ENCODE measurements at places on chromosomes 5 and 9.

DNA sequence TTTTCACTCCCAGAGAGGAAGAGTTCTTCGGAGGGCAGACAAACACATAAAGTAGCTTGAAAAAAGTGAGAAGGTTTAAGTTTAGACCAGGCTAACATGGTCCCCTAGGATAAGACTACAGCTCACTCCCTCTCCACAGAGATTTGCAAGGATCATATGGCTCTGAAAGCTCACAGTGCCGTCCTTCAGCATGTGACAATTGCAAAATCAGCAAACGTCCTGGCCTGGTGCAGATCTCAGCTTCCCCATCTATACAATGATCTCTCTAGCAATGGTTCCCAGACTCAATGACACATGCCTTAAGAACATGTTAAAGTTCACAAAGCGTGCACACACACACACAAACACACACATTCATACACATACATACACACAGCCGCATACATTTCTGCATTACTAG lies 327.6 kb downstream of the ACTL7B start:
- no peak for DNase-seq

DNA sequence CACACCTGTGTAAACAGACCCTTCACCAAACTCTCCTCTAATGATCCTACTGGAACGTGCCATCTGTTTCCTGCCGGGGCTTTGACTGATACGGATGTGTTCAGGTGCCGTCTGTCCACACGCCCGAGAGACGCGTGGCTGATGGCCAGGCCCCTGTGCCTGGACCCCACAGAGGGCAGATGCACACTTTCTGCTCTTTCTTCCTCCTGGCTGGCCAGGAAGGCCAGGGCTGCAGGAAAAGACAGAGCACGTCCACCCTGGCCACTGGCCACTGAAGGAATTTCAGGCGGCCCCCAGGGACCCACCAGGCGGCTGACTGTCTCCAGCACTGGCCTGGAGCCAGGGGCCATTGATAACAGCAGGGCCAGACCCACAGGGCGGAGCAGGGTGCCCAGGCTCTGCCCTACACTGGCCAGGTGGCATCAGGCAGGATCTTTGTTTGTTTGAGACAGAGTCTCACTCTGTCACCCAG lies 3.6 kb upstream of the ENG start:
- DNase-seq, result peak; percentile 22

GRCh38 chr9:21559402-21560280 lies 77.5 kb upstream of the IFNE start:
- peak; percentile 59 for DNase-seq

DNA sequence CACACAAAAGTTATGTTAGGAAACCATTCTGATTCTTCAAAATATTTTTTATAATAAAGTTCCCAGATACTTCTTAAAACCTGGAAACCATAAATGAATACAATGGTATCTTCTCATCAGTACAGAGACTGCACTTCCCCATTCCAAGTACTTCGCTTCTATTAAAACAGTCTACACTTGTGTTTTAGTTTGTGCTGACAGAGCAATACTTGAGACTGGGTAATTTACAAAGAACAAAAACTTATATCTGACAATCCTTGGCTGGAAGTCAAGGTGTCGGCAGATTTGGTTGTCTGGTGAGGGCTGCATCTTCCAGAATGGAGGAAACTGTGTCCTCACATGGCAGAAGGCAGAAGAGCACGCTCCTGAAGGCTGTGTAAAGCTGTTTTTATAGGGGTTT lies 70.1 kb downstream of the RFX3 start:
- DNase-seq, result no peak

DNA sequence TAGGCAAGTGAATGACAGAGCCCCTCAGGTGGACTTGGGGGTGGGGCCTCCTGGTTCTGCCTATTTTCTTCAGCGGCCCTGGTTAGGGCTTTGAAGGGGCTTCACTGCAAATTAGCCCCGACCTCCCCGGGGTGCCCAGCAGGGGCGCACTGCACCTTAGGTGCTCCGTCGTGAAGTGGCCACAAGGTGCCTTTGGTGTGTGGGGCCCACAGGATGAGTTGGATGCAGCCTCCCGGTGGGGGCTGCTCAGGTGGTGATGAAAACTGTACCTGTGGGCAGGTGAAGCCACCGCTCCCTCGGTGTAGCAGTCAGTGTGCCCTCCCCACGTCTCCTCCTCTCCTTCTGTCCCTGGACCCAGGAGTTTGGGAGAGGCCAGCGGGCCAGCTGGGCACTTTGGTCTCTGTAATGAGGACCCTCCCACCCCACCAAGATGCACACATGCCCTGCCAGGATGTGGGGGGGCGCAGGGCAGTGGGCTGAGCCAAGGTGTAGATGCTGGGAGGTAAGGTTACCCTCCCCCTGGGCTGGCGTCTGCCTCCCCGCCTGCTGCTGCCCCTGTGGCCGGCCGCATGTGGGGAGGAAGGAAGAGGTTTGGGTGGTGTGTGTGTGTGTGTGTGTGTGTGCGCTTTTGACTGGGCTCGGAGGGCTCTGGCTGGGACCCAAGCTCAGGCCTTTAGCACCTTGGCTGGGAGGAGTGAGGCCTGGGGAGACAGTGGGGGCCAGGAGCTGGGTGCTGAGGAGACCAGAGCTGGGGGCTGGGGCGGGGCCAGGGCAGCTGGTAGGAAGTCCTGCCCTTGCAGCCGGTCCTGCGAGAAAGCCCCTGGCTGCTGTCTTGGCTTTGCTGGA lies 55.6 kb downstream of the RXRA start:
- DNase-seq, result no peak

DNA sequence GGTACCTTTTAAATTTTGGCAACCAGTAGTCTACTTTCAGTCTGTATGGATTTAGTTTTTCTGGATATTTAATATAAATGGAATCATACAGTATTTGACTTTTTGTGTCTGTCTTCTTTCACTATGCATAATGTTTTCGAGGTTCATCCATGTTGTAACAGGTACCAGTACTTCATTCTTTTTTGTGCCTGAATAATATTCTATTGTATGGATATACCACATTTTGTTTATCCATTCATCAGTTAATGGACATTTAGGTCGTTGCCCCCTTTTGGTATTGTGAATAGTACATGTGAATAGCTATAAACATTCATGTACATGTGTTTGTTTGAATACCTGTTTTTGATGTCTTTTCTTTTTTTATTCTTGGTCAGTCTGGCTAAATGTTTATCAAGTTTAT lies 19.1 kb upstream of the TBCA start:
- DNase-seq, result no peak

- DNase-seq, result no peak
Measured at GRCh38 chr5:176533894-176534611, 3.1 kb downstream of the RNF44 start.

GRCh38 chr9:4228606-4229005 lies 71.3 kb downstream of the GLIS3 start:
- no peak for DNase-seq

DNA sequence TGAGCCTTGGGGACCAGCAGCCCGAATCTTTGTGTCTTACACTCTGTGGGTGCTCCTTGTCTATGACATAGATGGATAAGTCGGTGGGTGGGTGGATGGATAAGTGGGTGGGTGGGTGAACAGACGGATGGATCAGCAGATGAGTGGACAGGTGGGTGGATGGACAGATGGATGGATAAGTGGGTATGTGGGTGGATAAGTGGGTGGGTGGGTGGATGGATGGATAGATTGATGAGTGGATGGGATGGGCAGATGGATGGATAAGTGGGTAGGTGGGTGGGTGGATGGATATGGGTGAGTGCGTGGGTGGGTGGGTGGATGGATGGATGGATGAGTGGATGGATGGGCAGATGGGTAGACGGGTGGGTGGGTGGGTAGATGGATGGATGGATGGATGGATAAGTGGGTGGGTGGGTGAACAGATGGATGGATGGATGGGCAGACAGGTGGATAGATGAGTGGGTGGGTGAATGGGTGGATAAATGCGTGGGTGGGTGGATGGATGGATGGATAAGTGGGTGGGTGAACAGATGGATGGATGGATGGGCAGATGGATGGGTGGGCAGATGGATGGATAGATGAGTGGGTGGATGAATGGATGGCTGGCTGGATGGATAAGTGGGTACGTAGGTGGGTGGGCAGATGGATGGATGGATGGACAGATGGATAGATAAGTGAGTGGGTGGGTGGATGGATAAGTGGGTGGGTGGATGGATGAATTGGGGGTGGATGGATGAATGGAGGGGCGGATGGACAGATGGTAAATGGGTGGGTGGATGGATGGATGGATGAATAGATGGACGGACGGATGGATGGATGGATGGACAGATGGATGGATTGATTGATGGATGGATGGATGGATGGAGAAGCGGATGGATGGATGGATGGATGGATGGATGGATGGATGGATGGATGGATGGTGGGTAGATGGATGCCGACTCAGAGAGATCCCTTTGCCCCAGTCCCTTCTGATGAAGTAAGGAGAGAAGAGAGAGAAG lies 121.2 kb downstream of the VAV2 start:
- no peak for DNase-seq

DNA sequence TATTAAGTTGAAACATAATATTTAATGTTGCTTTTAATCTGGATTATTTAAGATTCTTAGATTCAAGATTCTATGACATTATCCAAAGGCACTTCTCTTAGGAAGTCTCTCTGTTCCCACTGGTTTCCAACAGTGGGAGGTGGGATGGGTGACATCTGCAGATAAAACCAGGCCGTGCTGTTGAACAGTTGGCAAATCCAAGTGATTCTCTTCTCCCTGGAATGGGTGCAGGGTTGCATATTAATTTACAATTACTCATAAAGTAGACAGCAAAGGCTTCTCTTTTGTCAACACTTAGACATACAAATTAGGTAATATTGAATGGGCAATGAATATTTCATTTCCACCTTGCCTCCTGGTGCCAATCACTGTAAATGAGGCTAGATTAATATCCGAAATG lies 233.7 kb upstream of the IL12B start:
- DNase-seq, result no peak

DNA sequence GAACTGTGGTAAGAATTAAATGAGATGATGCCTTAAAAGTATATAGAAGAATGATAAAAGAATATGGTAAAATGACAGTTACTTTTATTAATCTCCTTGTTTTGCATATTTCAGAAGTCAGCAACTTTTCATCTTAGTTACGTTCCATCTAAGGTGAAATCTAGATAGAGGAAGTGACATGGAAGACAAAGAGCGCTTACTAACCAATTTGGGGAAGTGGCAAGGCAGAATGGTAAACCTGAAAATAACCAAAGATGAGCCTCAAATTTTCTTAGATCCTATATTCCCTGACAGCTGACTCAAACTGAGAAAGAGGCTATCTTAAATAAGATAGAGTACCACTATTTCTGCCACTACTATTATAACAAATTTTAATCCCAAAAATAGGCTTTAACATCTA lies 52.5 kb downstream of the FGF10 start:
- no peak for DNase-seq

DNA sequence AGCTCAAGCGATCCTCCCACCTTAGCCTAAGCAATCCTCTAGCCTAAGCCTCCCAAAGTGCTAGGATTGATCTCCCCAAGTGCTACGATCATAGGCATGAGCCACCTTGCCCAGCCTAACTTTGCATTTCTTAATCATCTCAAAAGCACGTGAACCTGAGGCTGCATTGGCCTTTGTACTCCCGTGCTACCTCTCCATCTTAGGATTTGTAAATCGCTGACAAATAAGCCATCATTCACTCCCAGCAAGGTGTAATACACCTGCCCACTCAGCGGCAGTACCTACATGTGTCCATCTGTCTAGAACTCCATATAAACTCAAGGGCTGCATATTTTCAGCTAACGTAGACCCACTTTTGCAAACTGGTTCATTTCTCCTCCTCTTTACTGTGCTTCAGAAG lies 2.8 kb downstream of the ANKH start:
- no peak for DNase-seq

- no peak for DNase-seq
Measured at GRCh38 chr5:150603052-150603451, 37.4 kb upstream of the SYNPO start.

GRCh38 chr5:172452398-172453205 lies 1.7 kb downstream of the SH3PXD2B start:
- DNase-seq, result no peak

- no peak for DNase-seq
Measured at GRCh38 chr9:18798106-18798505, 234.9 kb downstream of the SAXO1 start.

DNA sequence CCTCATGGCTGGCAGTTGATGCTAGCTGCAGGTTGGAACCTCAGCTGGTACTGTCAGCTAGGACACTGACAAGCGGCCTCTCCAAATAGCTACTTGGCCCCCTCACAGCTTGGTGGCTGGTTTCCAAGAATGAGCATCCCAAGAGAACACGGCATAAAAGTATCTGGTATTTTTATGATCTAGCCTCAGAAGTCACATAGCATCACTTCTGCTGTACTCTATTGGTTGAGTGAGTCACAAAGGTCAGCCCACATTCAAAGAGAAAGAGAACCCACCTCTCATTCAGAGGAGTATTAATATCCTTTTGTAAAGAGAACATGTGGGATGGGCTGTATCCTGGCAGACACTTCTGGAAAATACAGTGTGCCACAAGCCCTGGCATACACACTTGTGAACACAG lies 6.0 kb upstream of the SIL1 start:
- DNase-seq, result no peak

GRCh38 chr5:54774281-54775170 lies 210.9 kb downstream of the ESM1 start:
- no peak for DNase-seq

- no peak for DNase-seq
Measured at GRCh38 chr5:119302916-119303897, 52.6 kb upstream of the TNFAIP8 start.

DNA sequence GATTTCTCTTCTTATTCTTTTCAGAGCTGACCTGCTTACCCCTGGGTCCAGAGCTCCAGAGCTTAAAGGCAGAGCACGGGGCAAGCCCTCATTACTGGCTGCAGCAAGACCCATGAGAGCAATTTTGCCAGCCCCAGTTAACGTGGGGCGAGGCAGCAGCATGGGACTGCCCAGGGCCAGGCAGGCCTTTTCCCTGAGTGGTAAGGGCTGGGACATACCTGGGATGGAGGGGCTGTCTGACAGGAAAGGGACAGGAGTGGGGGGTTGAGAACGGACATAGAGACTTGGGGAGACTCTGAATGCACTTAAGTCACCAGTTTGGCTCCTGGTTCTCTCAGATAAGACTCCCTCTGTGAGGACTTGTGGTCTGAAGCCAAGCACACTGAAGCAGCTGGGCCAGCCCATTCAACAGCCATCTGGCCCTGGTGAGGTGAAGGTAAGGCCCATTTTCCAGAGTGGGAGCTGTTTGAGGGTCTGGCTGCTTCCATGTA lies 26.2 kb downstream of the HMGXB3 start:
- DNase-seq, result no peak

GRCh38 chr5:3043600-3043999 lies 292.1 kb upstream of the IRX2 start:
- DNase-seq, result no peak

All from NCI-H774 (cell line).